ENCODE measurements at places on chromosomes 1 and 21. TPM values are rescaled to one million over a fixed set of nuclear protein-coding genes. Genes with fewer than 3 reads are reported as not detected.

DNA sequence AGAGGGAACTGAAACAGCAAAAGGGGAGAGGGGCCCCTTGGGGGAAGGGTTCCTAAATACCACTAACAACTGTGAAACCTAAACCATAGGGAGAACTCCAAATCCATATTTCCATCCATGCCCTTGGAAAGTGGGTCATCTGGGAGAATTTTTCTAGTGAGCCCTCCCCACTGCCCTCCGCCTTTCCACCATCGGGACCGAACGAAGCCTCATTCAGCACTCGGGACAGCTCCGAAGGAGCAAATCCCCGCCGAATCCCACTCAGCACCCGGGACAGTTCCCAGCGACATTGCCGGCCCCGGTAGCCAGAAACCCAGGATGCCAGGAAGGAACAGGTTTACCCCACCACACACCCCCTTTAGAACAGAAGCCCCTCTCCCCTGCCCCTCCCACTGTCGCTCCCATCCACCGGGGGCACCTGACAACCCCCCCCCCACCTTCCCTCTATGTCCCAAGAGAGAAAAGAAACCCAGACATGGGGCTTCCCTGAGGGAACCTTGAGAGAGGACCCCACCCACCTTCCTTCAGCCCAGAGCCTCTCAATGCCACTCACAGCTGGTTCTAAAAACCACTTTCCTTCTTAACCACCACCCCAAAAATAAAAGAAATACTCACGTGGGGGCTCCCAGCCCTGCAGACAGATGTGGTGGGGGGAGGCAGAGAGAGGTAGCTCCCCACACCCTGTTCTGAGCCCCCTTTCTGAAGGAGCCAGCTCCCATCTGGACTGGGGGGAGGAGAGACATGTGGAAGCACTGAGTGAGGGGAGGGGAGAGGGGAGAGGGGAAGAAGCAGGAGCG lies 4.5 kb downstream of the DLGAP3 start:
- no peak for DNase-seq

GRCh38 chr21:38476385-38476784 lies 21.9 kb downstream of the ERG start:
- no peak for DNase-seq

DNA sequence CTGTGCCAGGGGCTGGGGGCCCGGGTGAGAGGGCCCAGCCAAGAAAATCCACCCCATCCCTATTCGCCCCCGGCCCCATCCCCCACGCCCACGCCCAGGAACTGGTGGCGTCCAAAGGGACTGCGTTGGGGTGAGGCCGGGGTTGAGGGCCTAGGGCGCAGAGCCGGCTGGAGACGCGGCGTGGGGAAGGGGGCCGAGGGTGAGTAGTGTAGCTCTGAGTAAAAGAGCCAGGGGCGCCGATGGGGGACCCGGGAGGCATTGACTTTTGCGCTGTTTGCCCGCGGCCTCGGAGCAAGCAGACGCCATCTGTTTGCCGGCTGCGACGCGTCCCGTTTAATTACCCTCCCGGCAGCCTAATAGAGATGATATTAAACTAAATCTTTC lies 3.5 kb upstream of the DMRTA2 start:
- DNase-seq: no peak

- DNase-seq: no peak
Measured at GRCh38 chr1:159942632-159943277, 2.7 kb downstream of the IGSF9 start.

DNA sequence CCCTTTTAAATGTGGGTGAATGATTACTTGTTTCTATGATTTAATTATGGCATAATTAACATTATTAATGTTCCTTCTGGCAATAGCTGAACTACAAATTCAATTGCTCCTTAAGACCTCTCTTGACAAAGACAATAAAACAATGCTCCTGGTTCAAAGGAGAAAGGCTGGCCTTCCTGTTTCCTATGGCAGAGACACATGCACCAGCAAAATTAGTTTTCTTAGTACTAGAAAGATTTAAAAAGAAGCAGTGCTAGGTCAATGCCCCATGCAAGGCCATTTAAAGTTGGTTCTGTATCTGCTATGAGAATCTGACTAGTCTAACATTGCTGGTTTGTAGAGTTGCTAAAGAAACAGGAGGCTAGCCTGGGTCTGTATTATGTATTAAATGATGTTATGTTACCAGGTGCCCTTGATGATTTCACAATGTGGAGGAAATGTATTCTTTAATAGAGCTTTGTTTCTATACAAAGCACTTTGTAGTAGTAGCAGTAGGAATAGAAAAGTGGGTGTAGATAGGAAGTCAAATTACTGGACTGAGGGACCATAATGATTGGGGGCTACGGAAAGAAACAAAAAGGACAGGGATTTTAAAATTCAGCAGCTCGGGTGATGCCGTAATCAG lies 38.8 kb upstream of the CD34 start:
- no peak for DNase-seq

GRCh38 chr1:245939756-245940345 lies 567.2 kb downstream of the SMYD3 start:
- no peak for DNase-seq

DNA sequence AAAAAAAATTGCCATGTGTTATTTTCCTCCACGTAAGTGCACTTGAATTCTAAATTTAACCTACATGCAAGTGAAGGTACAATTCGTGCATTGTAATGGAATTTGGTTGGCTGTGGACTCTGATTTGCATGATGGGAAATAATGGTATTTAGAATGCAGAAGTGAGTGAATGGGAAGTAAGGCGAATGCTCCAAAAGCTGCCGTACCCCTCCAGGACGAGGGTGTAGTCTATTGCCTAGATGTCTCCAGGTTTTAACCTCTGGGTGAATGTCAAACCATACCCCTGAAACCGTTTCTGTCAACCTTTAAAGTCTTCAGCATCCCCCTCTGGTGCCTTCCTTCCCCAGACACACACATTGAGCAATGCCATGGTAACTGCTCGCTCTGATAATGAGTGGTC lies 44.5 kb downstream of the KIAA0040 start:
- no peak for DNase-seq

- no peak for DNase-seq
Measured at GRCh38 chr1:81712425-81712824, 88.3 kb upstream of the ADGRL2 start.

DNA sequence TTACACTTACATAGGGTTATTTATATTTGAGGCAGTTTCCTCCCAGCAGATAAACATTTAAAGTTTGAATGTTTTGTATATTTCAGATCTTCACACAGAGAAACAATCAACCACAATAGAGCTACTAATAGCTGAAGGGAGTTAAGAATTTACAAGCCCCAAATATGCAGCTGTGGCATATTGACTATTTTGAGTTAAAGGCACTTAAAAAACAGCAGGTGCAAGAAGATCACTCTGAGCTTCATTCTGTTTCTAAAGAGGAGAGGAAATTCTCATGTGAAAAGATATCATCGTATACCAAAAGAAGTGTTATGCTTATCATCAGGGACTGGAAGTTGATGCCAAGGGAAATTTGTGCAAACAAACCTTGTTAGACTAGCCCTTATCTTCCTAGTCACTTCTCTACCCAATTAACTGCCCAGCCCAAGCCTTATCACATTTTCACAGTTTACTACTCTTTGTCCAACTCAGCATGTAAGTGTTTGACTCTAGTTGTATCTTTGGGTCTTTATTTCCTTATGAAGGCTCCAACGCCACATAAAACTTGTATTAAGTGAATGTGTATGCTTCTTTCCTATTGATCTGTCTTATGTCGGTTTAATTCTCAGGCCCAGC lies 66.3 kb upstream of the COG2 start:
- DNase-seq: no peak

DNA sequence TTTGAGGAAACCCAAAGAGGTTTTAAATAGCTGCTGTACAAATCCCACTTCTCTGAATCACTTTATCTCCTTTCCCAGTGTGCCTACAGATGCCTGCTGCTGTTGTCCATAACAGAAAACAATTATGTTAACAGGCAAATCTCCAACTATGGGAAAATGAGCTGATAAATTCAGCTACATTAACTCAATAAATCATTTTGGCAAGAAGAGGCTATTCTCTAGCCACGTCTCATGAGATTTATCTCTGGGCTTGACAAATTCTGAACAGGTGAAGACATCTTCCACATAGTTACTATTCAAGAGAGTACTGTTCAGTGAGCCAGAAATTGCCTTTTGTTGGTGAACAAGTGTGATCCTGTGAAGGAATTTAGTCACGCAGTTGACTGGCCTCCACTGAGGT lies 327.1 kb upstream of the FMN2 start:
- DNase-seq: no peak

GRCh38 chr1:24567792-24568388 lies 12.0 kb downstream of the NCMAP start:
- no peak for DNase-seq

GRCh38 chr1:68378296-68379084 lies 71.3 kb downstream of the RPE65 start:
- no peak for DNase-seq

DNA sequence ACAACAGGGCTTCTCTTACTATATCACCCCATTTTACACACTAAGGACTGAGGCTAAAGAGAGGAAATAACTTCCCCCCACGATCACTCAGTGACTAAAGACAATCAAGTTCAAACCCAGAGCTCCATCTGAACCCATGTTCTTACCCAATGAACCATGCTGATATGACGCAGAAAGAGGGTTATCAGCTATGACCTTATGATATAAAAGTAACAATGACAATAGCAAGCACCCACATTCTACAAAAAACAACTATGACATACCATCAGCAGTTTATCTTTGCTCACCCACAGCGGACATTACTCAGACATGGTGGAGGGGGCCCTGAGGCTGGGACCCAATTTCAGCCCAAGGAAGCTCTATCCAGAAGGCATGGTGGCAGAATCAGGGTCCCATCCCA lies 75.7 kb downstream of the PTPN14 start:
- DNase-seq: no peak

The SGIP1 gene
- total RNA-seq: 1.9 TPM

The FBXO2 gene
- 9.4 TPM for total RNA-seq
